Inflammatory macrophage treated with lipopolysaccharide for 4 hours (primary cell): ENCODE measurements at places on chromosomes 7 and 10.
A peak's percentile ranks its signal among the peaks of the same experiment; 100 is the strongest.

- DNase-seq, result no peak
Observed at GRCh38 chr10:5349362-5349761, 15.4 kb upstream of the UCN3 start.

DNA sequence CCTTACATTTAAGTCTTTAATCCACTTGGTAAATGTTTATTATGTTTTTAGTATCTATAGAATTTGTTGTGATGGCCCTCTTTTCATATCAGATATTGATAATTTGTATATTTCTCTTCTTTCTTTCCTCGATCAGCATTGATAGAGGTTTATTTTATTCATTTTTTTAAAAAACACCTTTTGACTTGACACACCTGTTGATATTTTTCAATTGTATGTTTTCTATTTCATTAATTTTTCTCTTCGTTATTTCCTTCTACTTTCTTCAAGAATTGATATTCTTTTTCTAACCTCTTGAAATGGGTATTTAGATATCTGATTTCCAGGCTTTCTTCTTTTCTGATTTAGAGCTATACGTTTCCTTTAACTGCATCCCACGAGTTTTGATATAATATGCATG is 50.9 kb downstream of the BTBD16 start:
- DNase-seq, result no peak

- DNase-seq, result no peak
Observed at GRCh38 chr7:113652501-113652900, 266.3 kb downstream of the PPP1R3A start.

GRCh38 chr7:1777122-1777521 is 107.0 kb downstream of the ELFN1 start:
- no peak for DNase-seq

DNA sequence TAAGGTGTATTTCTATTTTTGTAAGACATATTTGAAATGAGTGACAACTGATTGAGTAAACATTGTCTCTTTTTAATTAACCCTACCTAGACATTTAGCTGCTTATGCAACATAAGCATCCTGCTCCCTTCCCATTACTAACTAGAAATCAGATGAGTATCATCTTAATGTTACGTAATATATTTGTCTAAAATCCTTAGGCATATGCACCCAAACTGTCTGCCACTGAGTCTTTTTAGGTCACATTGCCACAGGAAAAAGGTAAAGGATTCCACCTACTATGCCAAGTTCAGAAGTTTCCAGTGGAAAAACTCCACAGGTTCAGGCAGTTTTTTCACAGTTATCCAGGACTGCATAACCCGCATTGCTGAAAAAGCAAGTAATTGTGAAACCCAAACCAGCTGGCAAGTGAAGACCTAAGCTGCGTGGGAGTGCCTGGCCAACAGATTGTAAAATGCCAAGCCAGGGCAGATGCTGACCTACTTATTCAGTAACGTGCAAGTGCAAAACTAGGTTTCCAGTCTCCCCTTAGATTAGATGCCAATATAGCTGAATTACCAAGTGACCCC is 983.7 kb downstream of the GATA3 start:
- no peak for DNase-seq

GRCh38 chr7:141785706-141786552 is 4.1 kb upstream of the TAS2R5 start:
- DNase-seq, result peak; percentile 60
